ENCODE measurements at places on chromosomes 16 and 17.

DNA sequence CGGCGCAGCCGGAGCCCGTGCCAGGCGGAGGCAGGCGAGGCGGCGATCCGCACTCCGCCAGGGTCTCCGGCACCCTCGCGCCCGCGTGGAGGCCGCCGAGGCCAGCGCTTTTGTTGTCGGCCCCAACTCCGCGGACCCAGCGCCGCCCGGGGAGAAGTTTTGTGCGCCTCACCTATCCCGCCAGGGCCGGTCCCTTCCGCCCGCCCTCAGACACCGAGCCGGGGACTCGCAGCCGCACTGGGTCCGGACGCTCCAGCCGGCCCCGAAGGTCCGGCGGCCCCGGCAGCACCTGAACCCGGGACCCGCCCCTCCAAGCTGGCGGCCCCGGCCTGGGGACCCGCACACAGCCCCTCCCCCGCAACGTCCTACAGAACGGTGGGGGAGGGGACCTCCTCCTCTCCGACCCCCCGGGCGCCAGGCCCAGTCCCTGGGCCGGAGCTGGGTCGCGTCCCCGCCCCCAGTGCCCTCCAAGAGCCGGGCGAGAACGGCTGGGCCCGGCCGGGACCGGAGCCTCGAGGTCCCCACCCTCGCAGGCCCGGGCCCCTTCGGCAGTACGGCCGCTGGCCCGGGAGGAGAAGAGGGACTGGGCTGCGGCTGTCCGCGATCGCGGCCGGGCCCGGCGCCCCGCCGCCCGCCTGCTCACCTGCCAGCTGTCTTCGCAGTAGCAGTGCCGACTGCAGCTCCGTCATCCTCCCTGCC lies 698 bp downstream of the UBE2G1 start:
- no peak for DNase-seq

DNA sequence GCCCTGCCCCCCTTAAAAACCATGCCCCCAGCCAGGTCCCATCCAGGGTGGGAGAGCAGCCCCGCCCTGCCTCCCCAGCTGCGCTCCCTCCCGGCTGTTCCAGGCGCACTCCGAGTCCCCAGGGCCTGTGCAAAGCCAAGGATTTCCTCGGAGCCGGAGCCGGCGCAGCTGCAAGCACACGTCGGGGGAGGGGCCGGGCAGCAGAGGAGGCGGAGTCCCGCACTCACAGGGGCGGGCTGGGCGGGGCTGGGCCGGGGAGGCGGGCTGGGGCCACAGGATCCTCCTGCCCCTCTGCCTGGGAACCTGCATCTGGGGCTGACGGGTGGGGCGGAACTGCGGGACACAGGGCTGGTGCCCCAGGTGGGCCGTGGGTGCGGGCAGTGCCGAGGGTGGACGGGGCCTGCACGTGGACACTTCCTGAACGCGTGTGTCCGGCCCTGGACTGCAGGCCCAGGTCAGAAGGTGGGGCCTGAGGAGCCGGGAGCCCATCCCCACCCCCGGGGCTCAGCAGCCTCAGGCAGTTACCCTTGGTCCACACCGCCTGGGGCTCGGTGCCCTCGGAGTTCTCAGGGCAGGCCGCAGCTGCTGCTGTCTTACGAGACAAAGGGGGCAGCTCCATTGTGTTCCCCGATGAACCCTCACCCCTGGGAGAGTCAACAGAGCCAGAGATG lies 24.0 kb upstream of the SSTR5 start:
- peak; percentile 80 for DNase-seq

GRCh38 chr17:68759002-68759342 lies 157.8 kb upstream of the FAM20A start:
- DNase-seq: no peak

- DNase-seq: no peak
Observed at GRCh38 chr16:12229759-12230594, 253.4 kb downstream of the SNX29 start.

GRCh38 chr16:648071-648780 lies 939 bp upstream of the WDR90 start:
- no peak for DNase-seq

GRCh38 chr17:76830987-76831715 lies 37.1 kb upstream of the MGAT5B start:
- no peak for DNase-seq

DNA sequence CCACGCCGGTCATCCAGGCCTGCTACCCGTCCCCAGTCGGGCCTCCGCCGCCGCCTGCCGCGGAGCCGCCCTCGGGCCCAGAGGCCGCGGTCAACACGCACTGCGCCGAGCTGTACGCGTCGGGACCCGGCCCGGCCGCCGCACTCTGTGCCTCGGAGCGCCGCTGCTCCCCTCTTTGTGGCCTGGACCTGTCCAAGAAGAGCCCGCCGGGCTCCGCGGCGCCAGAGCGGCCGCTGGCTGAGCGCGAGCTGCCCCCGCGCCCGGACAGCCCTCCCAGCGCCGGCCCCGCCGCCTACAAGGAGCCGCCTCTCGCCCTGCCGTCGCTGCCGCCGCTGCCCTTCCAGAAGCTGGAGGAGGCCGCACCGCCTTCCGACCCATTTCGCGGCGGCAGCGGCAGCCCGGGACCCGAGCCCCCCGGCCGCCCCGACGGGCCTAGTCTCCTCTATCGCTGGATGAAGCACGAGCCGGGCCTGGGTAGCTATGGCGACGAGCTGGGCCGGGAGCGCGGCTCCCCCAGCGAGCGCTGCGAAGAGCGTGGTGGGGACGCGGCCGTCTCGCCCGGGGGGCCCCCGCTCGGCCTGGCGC lies 2.4 kb downstream of the HIC1 start:
- DNase-seq: no peak

GRCh38 chr16:84893849-84894599 lies 74.2 kb downstream of the CRISPLD2 start:
- DNase-seq: no peak

DNA sequence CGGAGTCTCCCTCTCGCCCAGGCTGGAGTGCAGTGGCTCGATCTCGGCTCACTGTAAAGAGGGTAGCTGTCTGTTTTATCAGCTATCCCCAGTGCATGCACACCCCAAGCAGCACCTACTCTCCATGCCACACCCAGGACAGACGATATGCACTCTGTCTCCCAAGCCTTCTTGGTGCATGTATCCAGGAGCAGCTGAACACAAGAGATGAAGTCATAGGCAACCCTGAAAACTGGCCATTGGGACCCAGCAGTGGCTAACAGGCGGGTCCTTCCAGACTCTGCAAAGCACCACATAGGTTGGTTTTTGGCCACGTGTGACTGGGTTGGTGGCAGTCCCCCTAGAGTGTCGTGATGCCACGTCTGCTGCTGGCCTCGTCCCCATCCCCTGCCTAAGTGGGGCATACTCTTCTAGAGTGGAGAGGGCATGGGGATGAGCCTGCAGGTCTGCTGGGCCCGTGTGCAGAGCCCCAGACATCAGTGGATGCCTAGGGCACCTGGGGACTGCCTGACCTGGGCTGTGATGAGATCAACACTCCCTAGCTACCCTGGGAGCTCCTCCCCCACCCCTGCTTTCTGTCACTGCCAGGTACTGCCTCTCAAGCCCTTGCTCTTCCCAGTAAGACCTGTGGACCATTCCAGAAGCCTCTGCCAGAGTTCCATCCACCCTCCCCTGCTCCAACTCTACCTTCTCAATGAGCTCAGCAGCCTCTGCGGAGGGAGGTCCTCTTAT lies 9.3 kb downstream of the PDE6G start:
- no peak for DNase-seq

- peak; percentile 4 for DNase-seq
Observed at GRCh38 chr17:2137342-2138098, 82.6 kb downstream of the HIC1 start.

DNA sequence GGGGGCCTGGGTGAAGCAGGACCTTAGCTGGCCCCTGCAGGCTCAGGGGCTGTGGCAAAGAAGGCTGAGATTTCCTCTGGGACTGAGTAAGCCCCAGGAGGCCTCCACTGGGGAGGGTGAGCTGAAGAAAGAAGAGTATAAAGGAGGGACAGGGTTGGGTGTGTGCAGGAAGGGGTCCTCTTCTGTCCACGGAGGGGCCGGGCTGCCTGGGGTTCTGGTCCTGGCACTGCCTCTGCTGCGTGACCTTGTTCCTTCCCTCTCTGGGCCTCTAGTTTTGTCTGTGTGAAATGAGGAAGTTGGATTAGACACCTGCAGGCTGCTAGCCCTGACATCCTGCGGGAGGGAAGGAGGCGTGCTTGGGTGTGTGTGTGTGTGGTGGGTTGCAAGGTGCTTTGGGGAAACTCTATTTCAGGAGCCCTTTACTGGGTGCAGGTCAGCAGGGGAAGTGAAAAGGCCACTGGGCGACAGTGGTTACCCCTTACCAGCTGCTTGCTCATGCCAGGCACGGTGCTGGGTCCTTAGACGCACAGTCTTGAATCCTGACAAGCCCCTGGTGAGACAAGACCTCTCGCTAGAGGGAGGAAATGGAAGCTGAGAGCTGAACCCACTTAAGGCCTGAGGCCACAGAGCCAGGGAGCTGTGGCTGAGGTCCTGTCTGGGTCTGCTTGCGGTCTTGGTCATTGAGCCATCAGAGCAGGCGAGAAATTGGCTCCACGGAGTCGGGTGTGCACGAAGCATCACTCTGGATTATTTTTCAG lies 60.7 kb downstream of the OR1D5 start:
- no peak for DNase-seq

GRCh38 chr16:57544124-57544653 lies 1.7 kb downstream of the ADGRG5 start:
- no peak for DNase-seq

Data from nucleus accumbens (tissue), 56 donors.